ENCODE measurements at places on chromosomes 16 and 17.
A peak's percentile ranks its signal among the peaks of the same experiment; 100 is the strongest.

DNA sequence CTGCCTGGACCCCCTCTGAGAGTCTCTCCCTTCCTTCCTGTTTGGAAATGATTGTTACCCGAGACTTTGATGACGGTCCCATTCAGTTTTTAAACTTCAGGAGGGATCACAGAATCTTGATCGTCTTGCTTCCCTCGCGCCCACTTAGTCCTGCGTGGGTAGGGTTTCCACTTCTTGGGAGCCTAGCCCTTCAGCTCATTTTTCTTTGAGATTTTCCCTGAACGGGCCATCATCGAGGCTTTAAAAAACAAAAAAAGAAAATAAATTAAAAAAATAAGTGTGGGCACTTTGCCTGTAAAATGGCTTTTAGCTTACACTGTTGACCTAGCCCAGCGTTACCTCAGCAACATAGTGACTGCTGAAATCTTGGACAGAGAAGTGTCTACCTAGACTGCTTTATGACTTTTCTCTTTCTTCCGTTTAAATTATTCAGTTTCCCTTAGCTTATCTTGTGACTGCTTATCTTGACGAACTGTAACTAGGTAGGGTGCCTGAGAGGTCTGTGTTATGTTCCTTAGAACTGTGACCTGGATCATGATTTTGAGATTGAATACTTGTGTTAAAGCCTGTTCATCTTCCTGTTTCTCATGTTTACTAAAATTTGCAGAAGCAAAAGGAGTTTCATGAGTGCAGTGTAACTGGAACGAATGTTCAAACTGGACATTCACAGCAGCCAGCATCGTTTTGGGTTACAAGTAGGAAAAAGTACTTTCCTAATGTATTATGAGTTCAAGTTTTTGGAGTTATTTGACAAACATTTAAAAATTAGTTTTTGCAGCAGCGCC, 874 bp downstream of the WWP2 start:
- DNase-seq: no peak

DNA sequence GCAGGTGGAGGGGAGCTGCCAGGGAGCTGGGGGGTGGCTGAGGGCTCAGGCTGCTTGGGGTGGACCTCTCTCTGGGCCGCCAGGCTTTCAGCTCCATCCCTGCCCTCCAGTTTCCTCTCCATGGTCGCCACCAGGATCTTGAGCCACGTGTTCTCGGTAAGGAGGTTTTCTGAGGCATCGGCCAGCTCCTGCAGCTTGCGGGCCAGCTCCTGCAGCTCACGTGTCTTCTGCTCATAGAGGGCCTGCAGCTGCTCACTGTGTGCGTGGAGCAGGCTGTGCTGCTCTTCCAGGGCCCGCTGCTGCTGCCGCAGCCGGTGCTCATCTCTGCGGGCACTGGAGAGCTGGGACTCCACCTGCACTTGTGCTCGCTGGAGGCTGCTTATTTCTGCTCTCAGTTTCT, 11.0 kb downstream of the SNN start:
- DNase-seq: no peak

DNA sequence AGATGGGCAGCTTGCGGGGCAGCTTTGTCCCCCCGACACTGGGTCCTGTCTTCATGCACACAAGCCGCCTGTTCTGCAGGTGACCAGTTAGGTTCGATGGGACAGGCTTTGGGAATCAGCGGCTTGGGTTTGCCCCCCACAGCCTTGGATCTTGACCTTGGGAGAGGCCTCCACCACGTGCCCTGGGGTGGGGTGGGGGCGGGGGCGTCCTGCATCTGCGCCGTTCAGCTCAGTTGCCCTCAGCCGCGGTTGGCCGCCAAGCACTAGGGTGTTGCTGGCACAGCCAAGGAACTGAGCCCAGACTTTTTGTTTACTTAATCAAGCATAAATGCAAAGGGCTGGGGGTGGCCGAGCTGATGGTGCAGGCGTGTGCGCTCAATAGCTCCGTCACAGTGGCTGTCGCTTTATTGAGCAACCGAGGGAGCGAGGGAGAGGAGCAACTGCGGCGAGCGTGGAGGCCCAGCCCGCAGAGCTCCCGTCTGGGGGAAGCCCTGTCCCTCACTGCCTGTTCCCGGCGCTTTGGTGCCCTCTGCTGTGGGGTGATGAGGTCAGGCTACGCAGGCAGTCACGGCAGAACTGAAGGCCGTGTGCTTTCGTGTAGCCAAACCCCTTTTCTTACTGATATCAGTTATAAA, 33.9 kb downstream of the JPH3 start:
- DNase-seq: peak; percentile 59

- DNase-seq: peak; percentile 10
These were observed 237.2 kb downstream of the TOX3 start for GRCh38 chr16:52309446-52310416.

DNA sequence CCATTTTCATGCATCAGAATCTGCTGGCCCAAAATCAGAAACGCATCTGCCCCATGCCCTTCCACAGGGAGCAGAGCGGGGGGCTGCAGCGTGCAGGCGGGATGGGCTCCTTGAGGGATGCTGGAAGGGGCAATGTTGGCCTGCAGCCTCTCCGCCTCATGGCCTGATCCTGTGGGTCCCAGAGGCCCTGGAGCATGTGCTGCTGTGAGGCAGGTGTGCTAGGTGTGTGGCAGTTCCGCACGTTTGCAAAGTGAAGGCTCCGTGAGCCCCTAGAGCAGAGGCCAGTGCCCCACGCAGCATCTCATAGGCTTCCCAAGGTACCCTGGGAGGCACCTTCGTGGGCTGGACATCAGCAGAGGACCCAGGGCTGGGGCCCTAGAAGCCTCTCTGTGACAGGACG, 36.4 kb upstream of the CDH15 start:
- no peak for DNase-seq

DNA sequence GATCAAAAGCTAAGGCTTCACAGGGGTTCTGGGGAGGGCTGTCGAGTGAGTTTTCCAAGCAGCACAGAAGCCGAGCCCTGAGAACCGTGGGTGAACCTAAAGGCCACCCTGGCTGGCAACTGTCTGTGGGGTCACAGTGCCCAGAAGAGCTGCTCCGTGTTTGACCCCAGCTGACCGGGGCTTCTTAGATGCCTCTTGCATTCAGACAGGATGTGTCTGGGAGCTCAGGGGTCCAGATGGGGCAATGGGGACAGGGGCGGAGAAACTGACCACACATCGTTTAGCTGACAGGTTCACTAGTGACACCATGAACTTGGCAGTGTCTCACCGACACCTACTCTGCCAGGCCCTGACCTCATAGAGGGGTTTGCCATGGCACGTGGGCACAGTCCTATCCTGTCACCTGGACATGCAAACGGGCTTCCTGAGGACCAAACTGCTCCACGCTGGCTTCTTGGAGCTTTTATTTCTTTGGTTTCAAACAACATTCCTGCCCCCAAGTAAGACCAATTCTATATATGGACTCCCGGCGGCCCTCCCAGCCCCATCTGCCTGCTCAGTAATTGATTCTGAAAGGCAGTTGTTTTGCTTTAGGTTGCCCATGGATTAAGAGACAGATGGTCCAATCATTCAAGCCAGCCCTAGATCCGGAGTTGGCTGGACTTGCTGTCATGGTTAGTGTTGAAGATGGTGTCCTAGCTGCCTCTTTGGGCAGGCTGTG, 22.2 kb downstream of the WSCD1 start:
- no peak for DNase-seq

DNA sequence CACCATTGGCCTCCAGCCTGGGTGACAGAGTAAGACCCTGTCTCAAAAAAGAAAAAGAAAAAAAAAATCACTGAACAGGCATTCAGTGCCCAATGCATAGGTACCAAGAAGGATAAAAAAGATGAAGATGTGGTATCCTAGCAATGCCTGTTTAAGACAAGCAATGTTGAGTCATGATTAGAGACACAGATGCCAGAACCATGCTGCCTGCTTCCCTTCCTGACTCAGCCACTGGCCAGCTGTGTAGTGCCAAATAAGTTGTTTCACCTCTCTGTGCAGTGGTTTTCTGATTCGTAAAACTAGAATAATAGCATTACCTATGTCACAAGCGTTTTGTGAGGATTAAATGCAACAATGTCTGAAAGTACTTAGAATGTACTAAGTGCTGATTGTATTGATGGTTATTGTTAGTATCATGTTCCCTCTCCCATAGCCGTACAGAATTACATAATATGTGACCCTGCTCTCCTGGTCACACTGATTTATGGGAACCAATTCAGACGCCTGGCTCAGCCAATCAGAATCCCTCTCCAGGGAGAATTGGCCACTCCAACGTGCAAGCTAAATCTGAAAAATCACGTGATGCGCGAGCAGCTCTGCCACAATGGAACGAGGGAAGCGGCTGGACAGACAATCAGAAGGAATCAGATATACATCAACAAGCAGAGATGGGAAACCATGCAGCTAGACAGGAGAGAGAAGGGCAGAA, 241.9 kb downstream of the SLC39A11 start:
- DNase-seq: no peak

DNA sequence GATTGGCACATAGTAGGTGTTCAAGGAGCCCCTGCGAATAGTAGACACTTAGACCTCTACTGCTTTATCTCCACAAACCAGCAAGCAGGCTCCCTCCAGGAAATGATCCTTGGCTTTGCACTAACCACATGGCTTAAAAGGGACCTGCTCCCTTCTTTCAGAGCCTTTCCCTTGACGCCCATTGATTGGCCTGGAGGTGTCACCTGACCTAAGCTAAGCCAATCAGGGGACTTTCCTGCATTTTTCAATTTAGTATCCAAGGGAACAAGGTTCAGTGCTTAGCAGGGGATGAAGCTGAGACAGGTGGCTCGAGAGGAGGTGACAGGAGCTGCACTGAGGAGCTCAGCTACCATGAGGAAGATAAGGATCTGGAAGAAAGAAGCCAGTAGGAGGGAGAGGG, 52.8 kb downstream of the CLEC19A start:
- no peak for DNase-seq

GRCh38 chr17:28885951-28886350, 11.6 kb downstream of the FLOT2 start:
- DNase-seq: no peak

- no peak for DNase-seq
These were observed 18.9 kb downstream of the TEX2 start for GRCh38 chr17:64244165-64244564.

DNA sequence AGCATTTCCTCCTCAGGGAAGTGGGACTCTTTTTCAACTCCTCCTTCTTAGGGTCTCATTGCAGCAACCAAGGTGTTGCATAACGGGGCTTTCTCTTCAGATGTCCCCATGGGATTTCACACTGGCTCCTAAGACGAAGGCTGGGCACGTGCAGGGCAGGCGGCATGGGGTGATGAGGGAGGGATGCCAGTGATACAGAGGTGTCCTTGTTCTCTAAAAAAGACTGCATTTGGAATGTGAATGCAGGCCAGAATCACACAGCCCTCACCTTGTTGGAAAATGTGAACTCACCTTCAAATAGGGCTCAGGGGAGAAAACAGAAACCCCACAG, 105.6 kb downstream of the XYLT1 start:
- no peak for DNase-seq
